Stimulated activated CD8-positive, alpha-beta memory T cell treated with anti-CD3 and anti-CD28 coated beads, Interleukin-7, amount 100 ng/mL, for 1 hour (primary cell): ENCODE measurements at places on chromosomes 3 and 15.

DNA sequence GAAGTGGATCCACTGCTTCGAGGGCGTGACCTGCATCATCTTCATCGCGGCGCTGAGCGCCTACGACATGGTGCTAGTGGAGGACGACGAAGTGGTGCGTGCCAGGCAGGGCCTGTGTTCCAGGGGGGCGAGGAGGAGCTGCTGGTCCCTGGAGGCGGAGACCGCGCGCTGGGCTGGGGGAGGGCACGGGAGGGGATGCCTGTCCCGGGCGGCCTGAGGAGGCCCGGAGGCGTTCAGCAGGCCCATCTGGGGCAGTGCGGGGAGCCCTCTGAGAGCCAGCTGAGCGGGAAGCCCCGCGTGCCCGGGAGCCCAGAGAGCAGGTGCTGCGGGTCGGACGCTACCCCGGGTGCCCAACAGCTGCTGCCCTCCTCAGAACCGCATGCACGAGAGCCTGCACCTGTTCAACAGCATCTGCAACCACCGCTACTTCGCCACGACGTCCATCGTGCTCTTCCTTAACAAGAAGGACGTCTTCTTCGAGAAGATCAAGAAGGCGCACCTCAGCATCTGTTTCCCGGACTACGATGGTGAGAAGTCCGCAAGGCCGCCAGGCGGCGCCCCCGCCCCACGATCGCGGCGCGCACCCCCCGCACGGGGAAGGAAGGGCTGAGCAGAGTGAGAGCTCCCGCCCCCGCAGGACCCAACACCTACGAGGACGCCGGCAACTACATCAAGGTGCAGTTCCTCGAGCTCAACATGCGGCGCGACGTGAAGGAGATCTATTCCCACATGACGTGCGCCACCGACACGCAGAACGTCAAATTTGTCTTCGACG lies 2.9 kb downstream of the GNAT1 start:
- peak; percentile 73 for DNase-seq

GRCh38 chr15:62454567-62455172 lies 289.6 kb upstream of the C2CD4B start:
- DNase-seq, result no peak

GRCh38 chr3:145387211-145387610 lies 773.8 kb downstream of the PLOD2 start:
- no peak for DNase-seq

GRCh38 chr3:172390792-172391191 lies 57.5 kb downstream of the GHSR start:
- DNase-seq, result no peak

GRCh38 chr3:72427624-72428023 lies 420.6 kb downstream of the SHQ1 start:
- DNase-seq, result no peak

DNA sequence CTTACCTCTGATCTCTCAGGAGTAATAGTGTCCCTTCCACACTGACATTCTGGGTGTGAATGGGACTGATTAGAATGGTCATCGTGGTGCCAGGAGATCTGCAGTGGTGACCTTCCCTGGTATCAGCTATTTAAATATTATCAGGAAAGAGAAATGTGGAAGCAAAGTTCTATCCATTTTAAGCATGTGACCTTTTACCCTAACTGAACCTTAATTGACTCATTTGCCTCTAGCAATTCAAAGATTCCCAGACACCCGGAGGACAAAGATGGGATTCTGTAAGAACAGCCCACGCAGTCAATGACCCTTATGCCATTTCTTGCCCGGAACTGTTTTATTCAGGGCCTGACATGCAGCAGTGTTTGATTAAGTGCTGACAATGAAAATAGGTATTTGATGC lies 10.3 kb downstream of the LIPC start:
- no peak for DNase-seq

GRCh38 chr3:45572755-45573154 lies 21.8 kb upstream of the LIMD1 start:
- DNase-seq, result no peak

- no peak for DNase-seq
Observed at GRCh38 chr3:37611771-37612170, 249.9 kb upstream of the CTDSPL start.

DNA sequence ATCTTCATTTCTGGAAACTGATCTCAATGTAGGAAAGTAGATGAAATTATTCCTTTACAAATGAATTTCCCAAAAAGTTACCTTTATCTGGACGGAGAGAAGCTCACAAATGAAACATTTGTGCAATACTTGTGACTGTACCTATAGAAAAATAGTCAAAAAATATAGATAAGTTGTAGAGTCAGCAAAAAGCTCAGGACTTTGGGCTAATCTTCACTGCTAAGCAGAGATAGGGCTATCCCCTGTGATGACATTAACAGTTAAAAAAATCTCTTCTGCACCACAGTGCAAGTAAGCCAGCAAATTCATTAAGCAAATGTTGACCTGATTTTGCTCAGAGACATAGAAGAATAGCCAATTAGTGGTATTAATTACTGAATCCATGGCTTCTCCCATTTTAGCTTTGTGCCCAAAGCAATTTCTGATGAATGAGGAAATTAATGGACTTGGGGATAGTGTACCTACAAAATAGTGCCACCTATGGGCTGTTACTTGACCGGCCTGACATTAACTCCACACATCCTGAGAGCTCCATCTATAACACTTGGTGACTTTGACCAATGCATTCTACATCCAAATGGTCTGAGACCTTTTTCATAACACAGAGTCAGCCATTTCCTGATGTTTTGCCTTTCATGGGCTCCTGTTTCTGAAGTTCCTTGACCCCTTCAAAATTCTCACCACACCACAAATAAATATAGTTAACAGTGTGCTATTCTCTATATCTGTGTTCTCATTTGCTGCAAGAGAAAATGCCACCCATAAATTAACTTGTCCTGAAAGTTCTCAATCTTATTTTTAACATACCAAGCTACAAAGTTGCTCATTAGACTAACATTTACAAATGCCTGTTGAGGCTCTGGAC lies 105.0 kb downstream of the SSR3 start:
- DNase-seq, result no peak

- DNase-seq, result no peak
Observed at GRCh38 chr15:32873284-32874114, 155.7 kb downstream of the GREM1 start.

DNA sequence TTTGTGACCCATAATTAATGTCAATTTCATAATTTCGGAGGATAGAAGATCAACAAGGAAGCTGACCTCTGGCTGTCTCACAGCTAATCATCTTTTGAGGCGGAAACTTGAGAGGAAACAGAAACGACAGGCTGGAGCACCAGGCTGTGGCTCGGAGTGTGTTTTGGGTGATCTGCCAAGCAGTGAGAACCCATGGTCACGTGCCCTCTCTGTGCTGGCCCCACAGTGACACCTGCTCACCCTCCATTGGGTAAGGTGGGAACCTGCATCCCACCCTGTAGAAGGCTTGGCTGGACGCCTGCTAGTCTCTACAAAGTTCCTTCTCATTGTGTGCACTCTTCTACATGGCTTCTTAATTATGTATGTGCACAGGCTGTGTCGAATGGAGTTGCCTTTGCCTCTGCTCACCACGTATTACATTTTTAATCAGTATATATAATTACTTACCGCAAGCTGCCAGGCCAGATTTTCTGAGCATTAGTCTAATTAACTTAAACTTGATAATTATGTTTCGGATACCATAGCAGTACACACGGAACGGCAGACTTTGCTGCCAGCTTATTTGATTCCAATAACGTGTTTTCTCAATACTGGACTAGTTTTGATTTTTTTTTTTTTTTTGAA lies 719.4 kb upstream of the CFAP20DC start:
- DNase-seq, result no peak

DNA sequence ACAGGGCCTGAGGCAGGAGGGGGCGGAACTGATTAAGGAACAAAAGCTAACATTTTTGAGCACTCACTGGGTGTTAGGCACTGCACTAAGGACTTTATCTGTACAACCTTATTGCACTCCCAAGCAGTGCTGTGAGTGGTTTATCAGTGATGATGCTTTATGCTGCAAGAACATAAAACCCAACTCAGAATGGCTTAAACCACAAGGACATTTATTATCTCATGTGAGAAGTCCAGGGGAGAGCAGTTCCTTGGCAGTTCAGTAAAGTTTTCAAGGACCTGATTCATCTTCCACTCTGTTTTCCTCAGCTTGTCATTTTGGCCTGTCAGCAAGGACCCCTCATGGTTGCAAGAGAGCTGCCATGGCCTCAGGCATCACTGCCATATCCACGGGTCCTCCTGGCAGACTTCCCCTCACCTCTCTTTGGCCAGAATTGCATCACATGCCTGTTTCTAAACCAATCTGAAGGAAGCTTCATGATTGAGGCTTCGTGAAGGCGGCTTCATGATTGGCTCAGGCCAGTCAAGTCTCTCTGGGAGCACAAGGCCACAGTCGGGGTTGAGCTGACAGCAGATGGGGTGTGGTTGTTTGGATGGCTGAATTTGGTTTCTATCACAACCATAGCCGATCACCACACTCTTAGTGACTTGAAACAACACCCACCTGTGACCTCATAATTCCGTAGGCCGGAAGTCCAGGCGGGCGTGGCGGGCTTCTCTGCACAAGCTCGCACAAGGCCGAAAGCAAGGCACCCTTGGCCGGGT lies 15.8 kb downstream of the EFCC1 start:
- no peak for DNase-seq

- no peak for DNase-seq
Observed at GRCh38 chr15:77042245-77042919, 28.5 kb downstream of the TSPAN3 start.

DNA sequence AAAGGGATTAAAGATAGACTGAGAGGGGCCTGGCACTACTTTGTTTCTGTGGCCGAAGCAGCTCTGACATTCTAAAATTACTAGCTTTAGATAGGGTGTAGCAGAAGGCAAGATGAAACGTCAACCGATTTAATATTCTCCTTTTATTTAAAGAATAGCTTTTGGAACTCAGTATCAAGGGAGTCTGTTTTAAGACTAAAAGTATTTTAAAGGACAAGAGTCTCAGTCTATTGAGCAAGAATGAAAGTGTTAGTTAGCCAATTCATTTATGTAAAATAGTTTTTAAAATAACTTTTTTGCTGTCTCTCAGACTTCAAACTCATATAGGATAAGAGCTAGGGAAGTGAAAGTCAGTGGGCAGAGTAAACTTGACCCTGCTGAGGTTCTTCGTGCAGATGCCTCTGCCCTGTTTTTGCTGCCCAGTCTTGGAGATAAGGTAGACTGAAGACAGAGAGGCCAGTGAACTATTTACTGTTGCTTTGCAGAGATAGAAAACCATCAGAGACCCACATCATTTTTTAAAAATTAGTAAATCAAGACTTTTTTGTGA lies 1090.9 kb downstream of the ROBO2 start:
- DNase-seq, result no peak

GRCh38 chr3:170754311-170754693 lies 115.7 kb downstream of the RPL22L1 start:
- DNase-seq, result no peak
